ENCODE measurements at places on chromosomes 4 and X.
A peak's percentile ranks its signal among the peaks of the same experiment; 100 is the strongest.

DNA sequence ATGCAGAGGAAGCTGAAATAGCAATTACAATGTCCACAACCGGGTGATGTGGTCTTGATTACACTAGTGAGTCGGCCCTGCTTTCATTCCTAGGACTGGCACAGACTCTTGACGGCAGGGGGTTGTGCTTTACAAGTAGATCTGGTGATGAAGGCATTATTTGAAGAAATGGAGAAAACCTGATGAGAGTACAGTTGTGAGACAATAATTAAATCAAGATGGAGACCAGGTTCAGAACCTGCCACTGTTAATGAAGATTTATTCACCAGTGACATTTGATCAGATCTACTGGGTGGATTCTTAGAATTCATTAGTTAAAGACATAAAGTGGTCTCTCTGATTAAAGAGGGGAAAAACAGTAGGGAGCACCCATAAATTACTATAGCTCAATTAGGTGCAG, 747.2 kb downstream of the STPG2 start:
- DNase-seq = no peak

DNA sequence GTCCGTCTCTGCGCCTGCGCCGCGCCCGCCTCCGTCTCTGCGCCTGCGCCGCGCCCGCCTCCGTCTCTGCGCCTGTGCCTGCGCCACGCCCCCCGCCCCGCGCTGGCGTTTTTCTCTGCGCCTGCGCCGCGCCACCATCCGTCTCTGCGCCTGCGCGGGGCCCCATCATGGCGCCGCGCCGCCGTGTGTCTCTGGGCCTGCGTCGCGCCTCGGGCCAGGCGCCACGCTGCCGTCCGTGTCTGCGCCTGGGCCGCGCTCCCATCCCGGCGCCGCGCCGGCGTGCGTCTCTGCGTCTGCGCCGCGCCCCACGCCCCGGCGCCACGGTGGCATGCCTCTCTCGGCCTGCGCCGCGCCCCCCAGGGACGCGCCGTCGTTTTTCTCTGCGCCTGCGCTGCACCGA, 51.8 kb upstream of the DUX4 start:
- DNase-seq = no peak

DNA sequence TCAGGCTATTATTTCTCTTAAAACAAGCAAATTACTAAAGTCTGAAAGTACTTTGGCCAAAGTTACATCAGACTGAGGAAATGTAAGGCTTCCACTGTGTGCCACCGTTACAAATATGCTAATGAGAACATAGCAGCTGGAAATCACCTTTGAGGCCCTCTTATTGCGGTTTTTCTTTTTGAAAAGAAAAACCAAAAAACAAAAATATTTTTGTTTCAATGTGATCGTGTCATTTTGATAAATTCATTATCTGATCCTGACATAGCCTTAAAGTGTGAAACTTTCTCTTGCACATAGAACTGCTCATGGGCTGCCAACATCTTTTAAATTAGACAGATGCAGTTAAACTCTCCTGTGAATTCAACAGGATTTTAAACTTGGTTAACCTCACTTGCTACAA, 2.8 kb upstream of the TIFA start:
- peak; percentile 32 for DNase-seq

GRCh38 chrX:153333266-153333665, 687 bp upstream of the ZNF275 start:
- no peak for DNase-seq
